ENCODE measurements at places on chromosomes 6 and 20. TPM values are rescaled to one million over a fixed set of nuclear protein-coding genes. Genes with fewer than 3 reads are reported as not detected.

The TAGAP gene
- total RNA-seq, result not detected

The SLC17A2 gene
- total RNA-seq, result not detected

The GFRA4 gene
- total RNA-seq, result not detected

The ENPP3 gene
- total RNA-seq, result 0.40 TPM

The ID1 gene
- 395 TPM for total RNA-seq

The ZNF76 gene
- total RNA-seq, result 17.8 TPM

The FOXQ1 gene
- 0.06 TPM for total RNA-seq

The ADAM33 gene
- 29.2 TPM for total RNA-seq

The FAM83D gene
- total RNA-seq, result 18.4 TPM

The PRSS16 gene
- total RNA-seq, result not detected

Measured in aortic smooth muscle cell (primary cell).